GM23248 (cell line): ENCODE measurements at places on chromosomes 3 and 15. TPM values are rescaled to one million over a fixed set of nuclear protein-coding genes. Genes with fewer than 3 reads are reported as not detected.

Gene CCR1
- not detected in 2 replicates for polyA plus RNA-seq

Gene PYGO1
- polyA plus RNA-seq = 1.5 and 1.6 TPM in 2 replicates

Gene IL12A
- polyA plus RNA-seq = 1.6 and 2.2 TPM in 2 replicates

Gene SMCO1
- polyA plus RNA-seq = not detected in 2 replicates

Gene LDHAL6B
- 0.10 and 0.25 TPM in 2 replicates for polyA plus RNA-seq

Gene SLC12A1
- polyA plus RNA-seq = not detected in 2 replicates

Gene UCN2
- polyA plus RNA-seq = 0.25 and 0.45 TPM in 2 replicates

Gene TMEM158
- 3.3 and 4.5 TPM in 2 replicates for polyA plus RNA-seq
